ENCODE measurements at places on chromosomes 12 and 14.

- no peak for DNase-seq
Measured at GRCh38 chr12:120830052-120830940, 73.9 kb downstream of the SPPL3 start.

- no peak for DNase-seq
Measured at GRCh38 chr14:58629281-58629680, 8.5 kb upstream of the DACT1 start.

GRCh38 chr12:71947645-71948105, 9.0 kb downstream of the TPH2 start:
- no peak for DNase-seq

- no peak for DNase-seq
Measured at GRCh38 chr12:53327435-53328042, 6.1 kb upstream of the AAAS start.

- no peak for DNase-seq
Measured at GRCh38 chr14:94018308-94018707, 7.8 kb upstream of the OTUB2 start.
